CD4-positive, alpha-beta T cell treated with Interleukin-6 for 4 hours (primary cell): ENCODE measurements at places on chromosomes 16 and 17.
A peak's percentile ranks its signal among the peaks of the same experiment; 100 is the strongest.

GRCh38 chr16:13029786-13030185 lies 128.4 kb downstream of the SHISA9 start:
- DNase-seq = no peak

GRCh38 chr16:14002416-14002990 lies 68.6 kb upstream of the MRTFB start:
- DNase-seq = no peak

DNA sequence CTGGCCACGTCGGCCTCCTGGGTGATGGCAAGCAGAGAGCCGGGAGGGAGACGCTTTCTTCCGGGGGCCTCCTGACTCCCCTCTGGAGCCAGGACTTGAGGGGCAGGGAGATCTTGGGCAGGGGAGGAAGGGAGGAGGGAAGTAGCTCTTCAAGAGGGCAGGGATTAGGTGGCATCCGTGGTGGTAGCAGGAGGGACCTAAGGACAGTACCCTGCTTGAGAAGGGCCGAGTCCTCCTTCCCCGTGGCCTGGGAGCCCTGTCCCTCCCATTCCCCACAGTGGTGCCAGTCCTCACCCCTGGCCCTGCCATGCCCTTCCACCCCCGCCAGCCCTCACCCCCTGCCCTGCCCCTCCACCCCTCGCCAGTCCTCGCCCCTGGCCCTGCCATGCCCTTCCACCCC lies 12.6 kb downstream of the TAX1BP3 start:
- DNase-seq = no peak

DNA sequence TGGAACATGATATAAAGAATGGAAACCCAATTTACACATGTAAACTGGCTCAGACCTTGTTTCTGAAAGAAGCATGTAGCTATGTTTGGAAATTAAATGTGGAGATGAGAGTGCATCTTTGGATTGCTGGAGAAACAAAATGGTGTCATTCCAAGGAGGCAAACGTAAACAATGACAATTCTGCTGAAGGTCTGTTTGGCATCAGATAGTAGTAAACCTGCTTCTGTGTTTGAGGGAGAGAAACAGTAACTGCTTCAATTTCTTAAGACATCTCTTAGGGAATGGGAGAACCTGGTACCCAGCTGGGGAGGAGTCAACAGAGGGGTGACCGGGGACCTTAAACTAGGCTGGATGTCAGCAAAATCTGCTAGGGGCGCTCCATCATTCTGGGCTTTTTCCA lies 23.5 kb downstream of the GPRC5B start:
- no peak for DNase-seq

DNA sequence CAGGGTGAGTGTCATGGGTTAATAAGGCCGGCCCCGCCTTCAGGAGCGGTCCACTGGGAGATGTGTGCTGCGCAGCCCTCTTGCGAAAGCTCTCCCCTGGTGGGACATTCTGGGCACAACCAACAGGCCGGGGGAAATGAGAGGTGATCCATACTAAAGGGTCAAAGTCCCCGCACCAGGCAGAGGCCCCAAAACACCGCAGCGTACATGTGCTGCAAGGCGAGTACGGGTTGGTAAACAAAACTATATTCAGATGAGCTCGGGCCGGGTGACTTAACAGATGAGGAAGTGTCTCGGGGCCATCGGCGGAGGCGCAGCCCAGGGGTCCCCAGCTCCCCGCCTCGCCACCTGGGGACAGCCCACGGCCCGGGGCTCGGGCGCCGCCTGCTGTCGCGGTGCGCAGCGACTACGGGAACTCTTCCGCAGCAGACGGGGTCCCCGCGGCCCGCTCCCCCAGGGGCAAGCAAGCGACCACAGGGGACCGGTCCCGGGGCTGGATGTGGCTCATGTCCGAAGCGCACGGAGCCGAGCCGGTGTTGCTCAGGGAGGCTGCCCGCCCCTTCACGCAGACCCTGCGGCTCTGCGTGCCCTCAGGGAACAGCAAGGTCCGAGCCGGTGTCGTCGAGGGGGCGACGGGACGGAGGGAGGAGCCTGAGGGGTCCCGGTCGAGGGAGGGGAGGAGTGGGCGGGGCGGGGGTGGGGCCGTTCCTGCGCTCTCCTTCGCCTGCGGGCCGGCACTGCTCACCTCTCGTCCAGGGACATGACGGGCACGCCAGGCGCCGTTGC lies at the start of gene RAB37:
TSS of gene RAB37 (plus strand) at position 744 of the 786 bp plus-strand sequence. CDS start at position 761, 17 bp downstream.
- DNase-seq = peak; percentile 64

- DNase-seq = no peak
Measured at GRCh38 chr17:38415250-38416194, 12.7 kb upstream of the ARHGAP23 start.
